ENCODE measurements at places on chromosomes 6 and 20.

GRCh38 chr6:13917141-13917540, 7.6 kb upstream of the RNF182 start:
- no peak for DNase-seq

GRCh38 chr6:139204978-139205377, 70.1 kb downstream of the HECA start:
- DNase-seq = no peak

- peak; percentile 59 for DNase-seq
Measured at GRCh38 chr6:17584241-17584803, 15.8 kb upstream of the FAM8A1 start.

DNA sequence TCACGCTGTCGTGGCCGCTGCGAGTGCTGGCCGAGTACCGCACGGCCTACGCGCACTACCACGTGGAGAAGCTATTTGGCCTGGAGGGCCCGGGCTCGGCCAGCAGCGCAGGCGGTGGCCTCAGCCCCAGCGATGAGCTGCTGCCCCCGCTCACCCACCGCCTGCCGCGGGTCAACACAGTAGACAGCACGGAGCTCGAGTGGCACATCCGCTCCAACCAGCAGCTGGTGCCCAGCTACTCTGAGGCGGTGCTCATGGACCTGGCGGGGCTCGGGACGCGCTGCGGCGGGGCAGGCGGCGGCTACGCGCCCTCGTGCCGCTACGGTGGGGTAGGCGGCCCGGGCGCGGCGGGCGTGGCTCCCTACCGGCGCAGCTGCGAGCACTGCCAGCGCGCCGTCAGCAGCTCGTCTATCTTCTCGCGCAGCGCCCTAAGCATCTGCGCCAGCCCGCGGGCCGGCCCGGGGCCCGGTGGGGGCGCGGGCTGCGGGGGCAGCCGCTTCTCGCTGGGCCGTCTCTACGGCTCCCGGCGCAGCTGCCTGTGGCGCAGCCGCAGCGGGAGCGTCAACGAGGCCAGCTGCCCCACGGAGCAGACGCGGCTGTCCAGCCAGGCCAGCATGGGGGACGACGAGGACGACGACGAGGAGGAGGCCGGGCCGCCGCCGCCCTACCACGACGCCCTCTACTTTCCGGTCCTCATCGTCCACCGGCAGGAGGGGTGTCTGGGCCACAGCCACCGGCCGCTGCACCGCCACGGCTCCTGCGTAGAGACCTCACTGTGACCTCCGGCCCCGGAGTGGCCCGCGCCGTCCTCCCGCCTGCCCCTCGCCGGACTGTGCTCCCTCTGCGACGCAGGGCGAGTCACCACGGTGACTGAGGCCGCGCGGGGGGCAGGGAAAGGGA, 5.7 kb downstream of the TMEM151B start:
- no peak for DNase-seq

DNA sequence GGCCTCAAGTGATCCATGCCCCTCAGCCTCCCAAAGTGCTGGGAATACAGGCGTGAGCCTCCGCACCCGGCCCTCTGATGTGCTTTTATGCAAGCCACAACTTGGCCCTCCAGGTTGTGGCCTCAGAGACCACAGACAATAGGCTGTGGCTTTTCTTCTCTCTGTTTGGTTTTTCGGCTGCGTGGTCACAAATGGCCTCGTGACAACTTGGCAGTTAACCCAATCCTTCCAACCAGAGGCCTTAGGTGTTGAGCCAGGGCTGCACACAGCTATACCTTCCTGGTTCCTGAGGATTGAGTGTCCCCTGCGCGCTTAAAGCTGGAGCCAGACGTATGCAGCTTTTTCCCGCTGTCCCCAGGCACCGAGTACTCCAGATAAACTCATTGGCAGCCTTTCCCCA, 6.3 kb upstream of the TGM3 start:
- DNase-seq = no peak

DNA sequence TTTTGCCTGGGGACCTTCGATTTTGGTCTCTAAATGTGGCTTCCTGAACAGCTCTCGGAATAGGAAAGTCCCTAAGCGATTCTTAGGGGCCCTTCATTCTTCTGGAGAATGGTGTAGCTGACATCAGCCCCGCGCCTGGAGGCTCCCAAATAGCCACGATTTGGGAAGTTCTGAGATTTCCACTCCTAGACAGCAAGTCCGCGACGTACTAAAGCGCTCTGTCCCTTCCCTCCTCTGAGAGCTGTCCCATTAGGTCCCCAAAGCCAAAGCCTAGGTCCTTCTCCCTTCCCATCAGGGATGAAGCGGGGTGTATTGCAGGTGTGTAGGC, 756 bp downstream of the MOXD1 start:
- no peak for DNase-seq

- DNase-seq = no peak
Measured at GRCh38 chr6:5423251-5423650, 161.9 kb downstream of the FARS2 start.

DNA sequence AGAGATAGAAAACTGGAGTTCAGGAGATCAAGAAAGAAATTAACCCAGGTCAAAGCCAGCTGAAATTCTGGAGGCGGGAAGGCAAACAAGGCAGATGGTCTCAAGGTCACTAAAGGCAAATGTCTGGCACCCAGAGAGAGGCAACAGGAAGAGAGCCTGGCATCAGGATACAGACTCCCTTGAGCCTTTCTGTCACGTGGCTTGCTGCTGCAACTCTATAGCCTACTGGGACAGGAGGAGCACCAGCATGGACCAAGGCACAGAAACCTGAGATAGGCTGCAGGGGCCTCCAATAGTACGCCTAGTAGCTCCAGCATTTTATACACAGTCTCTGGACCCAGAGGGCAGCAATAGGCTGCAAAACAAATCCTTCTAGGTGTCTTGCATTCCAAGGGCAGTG, 75.1 kb downstream of the SEL1L2 start:
- DNase-seq = no peak

DNA sequence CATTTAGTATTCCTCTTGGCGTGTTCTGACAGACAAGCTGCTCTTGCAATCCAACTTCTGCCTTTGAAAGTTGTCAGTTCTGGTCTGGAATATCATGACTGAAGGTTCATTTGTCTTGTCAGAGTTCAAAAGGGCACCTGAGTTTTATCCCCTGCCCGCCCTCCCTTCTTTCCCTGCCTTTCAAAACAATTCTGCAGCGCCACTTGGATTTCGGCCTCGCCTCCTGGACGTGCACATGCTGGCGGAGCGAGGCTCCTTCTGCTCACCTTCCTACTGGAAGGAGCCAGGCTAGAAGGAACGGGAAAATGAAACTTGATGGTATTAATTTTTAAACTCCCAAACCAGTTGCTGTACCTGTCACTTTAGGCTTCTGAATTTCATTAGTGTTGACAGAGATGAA, 55.7 kb upstream of the HDGFL1 start:
- DNase-seq = no peak

- DNase-seq = no peak
Measured at GRCh38 chr6:109255946-109256640, 126.2 kb downstream of the CD164 start.

DNA sequence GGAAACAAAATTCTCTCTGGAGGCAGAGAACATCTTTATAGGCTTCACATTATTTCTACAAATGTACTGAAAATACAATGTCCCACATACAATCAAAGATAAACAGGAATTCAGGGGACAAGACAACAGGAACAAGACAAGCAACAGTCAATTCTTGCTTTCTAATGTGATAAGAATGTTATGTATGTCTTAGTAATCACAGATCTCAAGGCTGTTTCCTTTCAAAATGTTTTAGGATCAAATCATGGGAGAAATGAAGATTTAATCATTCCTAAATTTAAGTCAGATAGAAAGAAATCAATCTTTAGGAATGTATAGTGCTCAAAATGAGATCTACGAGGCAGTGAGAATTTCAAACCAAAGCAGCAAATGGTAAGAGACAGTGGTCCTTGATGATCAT, 32.1 kb downstream of the NEDD9 start:
- no peak for DNase-seq

GRCh38 chr6:94559829-94560537, 1017.4 kb upstream of the MANEA start:
- no peak for DNase-seq

- DNase-seq = no peak
Measured at GRCh38 chr6:114467931-114468330, 125.1 kb upstream of the HS3ST5 start.

DNA sequence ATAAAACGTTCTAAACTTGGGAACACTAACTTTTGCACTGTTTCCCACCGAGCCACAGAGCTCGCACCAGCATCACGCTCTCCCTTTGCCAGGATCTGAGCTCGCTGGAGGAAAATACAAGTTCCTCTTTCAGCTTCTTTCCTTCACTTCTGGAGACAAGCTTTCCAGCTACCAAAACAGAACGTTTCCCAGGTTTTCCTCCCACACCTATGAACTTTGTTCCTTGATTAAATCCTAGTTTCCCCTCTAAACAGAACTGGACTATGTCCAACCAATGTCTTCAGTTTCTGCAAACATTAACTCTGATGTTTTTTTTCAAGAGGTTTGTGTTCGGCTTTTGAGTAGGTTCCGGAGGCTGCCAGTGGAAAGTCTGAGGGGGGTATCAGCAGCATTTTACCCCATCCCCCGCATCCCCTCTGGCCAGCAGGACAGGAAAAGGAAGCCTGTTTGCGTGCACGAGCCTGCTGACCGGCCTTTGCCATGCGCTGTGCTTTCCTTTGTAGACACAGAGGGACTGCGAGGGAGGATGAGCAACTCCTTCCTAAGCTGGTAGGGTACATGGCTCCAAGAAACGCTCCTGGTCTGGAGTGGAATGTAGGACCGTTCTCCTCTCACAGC, 135.5 kb downstream of the LY86 start:
- peak; percentile 35 for DNase-seq

DNA sequence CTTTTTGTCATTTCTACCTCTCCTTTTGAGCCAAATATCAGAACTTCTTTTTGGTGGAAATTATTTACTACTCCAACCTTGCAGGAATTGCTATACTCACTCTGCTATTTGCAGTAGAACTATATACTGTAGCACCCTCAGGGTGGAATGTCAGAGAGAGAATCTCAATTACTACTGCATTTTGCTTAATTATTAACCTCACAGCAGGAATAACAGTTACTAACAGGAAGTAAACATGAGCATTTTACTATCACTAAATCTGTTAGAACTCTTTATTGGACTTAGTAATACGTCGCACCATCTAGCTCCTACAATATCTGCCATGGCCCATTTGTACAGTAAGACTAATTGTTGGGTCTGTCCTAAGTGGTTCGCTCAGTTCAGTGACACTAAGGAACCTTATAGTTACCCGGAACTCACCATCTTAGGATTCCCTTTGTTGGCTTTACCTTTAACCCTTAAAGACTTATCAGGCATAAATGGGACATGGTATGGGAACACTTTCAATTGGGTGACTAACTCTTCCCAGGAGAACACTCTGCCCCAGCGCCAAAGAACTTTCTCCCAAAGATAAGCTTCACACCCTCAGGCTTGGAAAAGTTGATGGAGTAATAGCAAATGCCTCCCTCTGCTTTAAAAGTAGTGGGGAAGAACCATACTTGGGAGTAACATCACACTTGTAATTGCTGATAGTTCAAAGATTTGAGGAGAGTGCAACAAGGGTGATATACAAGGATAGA, 38.8 kb downstream of the PLN start:
- no peak for DNase-seq

DNA sequence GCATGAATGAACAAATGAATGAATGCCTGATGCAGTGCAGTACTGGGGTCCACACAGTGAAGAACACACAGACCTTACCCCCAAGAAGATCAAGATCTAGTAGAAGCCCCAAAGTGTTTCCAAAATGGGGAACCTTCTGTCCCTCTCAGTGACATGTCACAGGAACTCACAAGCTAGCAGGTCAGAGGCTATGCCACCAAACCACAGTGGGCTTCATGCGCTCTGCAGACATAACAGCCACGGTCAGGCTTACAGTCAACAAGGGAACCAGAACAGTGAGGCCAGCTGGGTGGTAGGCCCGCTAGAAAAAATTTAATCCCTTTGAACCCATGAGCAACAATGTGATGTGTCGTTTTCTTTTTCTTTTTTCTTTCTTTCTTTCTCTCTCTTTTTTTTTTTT, 20.2 kb upstream of the ARFGEF2 start:
- no peak for DNase-seq

GRCh38 chr20:834151-834746, 734 bp downstream of the FAM110A start:
- DNase-seq = no peak

DNA sequence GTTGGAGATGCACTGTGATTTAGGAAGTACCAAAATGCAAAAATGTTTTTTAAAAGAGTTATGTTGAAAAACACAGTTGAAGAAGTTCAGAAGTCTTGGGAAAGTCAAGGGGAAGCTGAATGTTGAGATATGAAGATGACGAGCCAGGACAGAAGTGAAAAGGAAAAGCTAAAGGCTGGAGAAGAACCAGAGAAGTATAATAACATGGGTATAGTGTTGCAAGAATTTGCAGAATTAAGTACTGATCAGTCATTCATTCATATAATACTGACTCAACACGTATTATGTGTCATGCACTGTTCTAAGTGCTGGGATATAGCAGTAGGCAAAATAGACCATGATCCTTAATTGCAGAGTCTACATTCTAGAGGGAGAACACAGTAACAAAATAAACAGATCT, 432.8 kb downstream of the CDC5L start:
- DNase-seq = no peak

GRCh38 chr6:157831018-157831369, 7.9 kb downstream of the SNX9 start:
- no peak for DNase-seq

GRCh38 chr6:140320081-140321080, 945.9 kb upstream of the CITED2 start:
- DNase-seq = no peak

- no peak for DNase-seq
Measured at GRCh38 chr6:133844709-133845108, 44.2 kb upstream of the TCF21 start.

GRCh38 chr6:3194535-3195419, 32.7 kb downstream of the TUBB2B start:
- DNase-seq = peak; percentile 59

GRCh38 chr20:38883981-38884733, 42.1 kb upstream of the FAM83D start:
- DNase-seq = no peak

All from GM10248 (cell line).